ENCODE measurements at places on chromosomes 5 and 9.
A peak's percentile ranks its signal among the peaks of the same experiment; 100 is the strongest.

DNA sequence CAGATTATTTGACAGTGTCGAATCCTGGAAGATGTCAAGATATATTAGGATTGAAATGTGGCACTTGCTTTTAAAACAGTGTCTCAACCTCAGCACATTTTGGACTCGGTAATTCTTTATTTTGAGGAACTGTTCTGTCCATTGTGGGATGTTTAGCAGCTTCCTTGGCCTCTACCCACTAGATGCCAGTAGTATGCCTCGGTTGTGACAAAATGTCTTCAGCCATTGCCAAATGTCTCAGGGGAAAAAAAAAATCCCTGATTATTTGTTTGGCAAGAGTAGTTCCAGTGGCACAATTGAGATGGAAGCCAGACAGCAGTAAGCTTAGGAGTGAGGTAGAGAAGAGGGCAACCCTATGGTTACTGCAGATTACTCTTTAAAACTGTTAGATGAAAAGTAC, 694.5 kb upstream of the RIOK2 start:
- DNase-seq, result no peak

DNA sequence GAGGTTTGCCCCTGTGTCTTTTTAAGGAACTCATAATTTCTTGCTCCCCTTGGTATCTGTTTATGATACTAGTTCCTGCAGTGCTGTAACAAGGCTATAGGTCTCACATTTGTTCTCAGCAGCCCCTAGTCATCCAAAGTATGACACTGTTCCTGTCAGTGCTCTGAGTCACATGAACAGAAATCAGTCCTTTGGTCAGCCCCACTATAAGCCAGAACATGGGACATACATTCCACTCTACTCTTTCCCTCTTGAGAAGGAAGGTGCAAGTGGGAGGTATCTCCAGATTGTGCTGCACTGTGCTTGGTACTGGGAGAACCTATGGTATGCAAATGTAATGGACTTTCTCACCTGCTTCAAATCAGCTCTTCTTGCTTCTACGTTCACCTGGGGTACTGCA, 87.0 kb downstream of the IARS1 start:
- DNase-seq, result peak; percentile 14

DNA sequence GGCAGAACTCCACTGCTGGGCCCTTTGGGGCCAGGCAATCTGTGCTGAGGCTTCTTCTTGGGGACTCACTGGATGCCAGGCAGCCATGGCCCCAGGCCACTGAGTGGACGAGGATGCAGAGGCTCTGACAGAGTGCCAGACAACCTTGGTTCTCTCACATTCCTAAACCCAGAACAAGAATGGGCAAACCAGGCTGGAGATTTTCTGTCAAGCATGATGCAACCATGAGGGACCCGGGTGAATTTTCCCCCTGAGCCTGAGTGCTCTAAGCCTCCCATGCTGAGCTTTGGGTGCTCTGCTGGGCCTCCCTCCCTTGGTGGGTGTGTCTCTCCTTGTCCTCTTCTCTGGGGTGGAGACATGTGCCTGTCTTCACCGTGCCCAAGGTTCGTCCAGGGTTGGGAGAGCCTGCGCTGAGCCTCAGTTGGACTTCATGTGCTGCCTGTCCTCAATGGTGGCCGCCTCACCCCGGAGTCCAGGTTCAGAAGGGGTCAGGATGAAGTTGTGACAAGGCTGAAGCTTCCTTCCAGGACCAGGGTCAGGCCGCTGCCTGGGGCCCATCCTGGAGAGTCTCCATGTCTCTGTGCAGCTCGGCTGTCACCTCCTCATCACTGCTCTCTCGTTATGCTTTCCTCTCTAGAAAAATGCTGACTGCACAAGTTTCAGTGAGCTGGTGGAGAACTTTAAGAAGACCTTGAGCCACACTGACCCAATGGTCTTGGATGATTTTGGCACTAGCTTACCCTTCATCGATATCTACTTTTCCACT, 24.1 kb downstream of the PITX1 start:
- no peak for DNase-seq

- DNase-seq, result peak; percentile 66
Observed at GRCh38 chr9:136438548-136439480, 831 bp downstream of the INPP5E start.

DNA sequence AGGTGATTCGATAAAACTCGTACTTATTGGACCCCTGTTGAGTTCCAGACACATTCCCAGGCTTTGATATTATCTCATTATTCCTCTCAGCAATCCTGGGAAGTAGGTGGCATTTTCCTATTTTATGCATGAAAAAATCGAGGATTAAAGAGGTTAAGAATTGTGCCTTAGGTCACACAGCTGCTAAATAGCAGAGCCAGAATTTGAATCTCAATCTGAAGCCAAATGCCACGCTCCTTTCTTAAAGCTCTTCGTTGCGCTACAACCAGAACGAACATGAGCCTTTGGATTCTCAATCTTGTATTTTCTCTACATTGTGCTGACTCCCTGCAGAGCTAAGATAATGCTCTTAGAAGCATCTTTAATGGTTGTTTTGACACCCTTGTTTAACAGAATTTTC, 527.8 kb upstream of the TLE4 start:
- DNase-seq, result no peak

DNA sequence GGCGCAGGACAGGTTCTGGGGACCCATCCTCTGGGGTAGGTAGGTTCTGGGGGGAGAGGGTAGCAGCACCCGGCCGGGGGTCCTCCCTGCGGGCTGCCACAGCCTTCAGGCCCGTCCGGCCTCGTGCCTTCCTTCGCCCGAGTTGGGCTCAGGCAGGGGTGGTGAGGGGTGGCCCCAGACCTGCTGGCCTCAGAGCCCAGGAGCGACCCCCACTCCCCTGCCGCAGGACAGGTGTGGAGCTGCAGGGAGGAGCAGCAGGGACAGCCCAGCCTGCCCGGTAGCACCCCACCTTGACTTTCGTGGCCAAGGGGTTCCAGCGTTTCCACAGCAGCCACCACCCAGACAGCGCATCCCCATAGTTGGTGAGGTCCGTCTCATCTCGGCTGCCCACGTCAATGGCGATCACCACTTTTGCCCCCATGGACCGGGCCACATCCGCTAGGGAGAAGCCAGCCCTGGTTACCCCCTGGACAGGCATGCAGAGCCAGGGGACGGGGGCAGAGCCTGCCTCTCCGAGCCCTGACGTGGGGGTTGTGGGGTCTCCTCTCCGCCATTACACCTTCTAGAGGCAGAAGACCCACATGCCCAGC, 3.4 kb upstream of the NSMF start:
- no peak for DNase-seq

GRCh38 chr5:81417052-81417451, 23.1 kb upstream of the ACOT12 start:
- no peak for DNase-seq

GRCh38 chr9:35335164-35335563, 154.7 kb upstream of the RUSC2 start:
- DNase-seq, result no peak

DNA sequence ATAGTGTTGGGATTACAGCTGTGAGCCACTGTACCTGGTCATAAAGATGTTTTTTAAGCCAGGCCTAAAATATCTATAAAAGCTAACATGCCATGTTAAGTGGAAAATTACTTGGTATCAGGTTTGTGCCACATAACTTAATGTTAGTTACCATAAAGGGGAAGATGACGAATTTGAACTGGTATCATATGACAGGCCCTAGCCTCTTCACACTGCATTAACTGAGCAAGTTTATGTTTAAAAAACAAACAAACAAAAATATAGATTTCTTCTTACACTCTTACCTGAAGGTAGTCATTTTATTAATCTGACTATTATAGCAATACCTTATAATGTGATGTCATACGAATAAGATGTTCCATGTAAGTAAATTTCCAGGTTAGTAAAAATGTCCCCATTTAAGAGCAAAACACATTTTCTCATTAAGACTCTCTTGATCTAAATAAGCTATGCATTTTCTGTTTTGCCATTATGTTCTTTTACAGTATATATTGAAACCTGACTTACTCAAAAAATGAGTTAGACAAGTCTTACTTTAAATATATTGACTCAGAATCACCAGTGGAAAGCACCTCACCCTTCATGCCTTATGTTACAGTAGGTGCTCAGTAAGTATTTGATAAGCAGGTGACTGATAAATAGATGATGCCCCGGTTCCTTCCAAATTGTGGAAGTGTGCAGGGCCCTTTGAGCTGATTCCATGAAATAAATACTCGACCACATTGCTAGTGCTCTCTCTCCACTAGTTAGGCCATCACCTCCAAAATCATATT, 125.4 kb downstream of the CDC42SE2 start:
- DNase-seq, result no peak

DNA sequence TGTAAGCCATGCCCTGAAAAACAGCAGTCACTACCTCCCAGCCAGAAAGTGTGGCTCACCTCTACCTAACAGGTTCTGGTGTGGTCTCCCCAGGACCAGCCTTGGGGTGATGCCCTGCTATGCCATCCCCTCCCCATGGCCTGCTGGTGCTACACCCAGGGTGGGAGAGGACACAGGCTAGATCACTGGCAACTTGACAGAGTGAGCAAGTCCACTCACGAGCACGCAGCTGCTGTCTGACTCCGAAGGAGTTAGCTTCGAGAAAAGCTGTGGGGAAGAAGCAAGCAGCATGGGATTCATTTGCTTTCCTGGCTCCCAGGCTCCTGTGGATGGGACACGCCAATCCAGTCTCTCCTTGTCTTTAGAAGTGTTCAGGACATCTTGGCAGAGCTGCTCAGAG, 102.2 kb downstream of the COL5A1 start:
- no peak for DNase-seq

- DNase-seq, result no peak
Observed at GRCh38 chr5:95069021-95069420, 215.9 kb downstream of the MCTP1 start.

- DNase-seq, result no peak
Observed at GRCh38 chr5:52876456-52876855, 88.7 kb downstream of the ITGA1 start.

DNA sequence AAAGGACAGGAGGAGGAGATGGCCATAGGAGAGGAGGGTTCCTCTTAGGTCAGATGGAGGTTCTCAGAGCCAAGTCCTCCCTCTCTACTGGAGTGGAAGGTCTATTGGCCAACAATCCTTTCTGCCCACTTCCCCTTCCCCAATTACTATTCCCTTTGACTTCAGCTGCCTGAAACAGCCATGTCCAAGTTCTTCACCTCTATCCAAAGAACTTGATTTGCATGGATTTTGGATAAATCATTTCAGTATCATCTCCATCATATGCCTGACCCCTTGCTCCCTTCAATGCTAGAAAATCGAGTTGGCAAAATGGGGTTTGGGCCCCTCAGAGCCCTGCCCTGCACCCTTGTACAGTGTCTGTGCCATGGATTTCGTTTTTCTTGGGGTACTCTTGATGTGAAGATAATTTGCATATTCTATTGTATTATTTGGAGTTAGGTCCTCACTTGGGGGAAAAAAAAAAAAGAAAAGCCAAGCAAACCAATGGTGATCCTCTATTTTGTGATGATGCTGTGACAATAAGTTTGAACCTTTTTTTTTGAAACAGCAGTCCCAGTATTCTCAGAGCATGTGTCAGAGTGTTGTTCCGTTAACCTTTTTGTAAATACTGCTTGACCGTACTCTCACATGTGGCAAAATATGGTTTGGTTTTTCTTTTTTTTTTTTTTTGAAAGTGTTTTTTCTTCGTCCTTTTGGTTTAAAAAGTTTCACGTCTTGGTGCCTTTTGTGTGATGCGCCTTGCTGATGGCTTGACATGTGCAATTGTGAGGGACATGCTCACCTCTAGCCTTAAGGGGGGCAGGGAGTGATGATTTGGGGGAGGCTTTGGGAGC, 3.1 kb downstream of the EGR1 start:
- DNase-seq, result peak; percentile 39

- DNase-seq, result no peak
Observed at GRCh38 chr5:1030801-1031271, 22.2 kb downstream of the NKD2 start.

DNA sequence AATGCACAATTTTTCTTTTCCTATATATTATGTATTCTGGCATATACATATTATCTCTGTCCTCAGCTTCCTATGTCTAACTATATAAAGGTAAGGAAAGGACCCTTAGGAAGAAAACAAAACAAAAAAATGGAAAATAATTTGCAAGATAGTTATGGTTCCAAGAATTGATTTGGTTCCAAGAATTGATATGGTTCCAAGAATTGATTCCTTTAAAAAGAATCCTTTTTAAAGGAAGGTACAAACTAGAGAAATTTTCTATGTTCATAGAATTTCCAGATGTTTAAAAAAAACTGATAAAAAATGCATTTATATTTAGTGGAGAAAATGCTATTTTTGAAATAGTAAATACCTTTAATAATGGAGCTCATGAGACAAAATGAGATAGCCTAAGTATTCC, 12.1 kb downstream of the LYRM7 start:
- no peak for DNase-seq

GRCh38 chr5:2472670-2473069, 278.8 kb downstream of the IRX2 start:
- DNase-seq, result no peak

DNA sequence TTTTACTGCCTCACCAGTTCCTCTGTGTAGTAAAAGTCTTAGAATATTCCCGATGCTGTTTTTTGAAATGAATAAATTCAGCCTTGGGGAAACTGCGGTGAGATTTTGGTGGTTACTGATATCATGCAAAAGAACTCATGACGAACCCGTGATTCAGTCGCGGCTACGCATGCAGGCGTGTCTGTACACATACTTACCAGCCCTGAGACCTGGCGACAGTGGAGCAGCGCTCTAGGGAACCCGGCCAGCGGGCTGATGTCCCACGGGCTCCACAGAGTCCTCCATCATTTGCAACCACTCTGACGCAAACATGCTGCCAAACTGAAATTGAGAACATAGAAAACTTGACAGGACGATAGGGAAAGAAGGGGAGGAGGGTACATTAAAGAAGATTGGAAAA, 315.6 kb upstream of the DAB2 start:
- no peak for DNase-seq

DNA sequence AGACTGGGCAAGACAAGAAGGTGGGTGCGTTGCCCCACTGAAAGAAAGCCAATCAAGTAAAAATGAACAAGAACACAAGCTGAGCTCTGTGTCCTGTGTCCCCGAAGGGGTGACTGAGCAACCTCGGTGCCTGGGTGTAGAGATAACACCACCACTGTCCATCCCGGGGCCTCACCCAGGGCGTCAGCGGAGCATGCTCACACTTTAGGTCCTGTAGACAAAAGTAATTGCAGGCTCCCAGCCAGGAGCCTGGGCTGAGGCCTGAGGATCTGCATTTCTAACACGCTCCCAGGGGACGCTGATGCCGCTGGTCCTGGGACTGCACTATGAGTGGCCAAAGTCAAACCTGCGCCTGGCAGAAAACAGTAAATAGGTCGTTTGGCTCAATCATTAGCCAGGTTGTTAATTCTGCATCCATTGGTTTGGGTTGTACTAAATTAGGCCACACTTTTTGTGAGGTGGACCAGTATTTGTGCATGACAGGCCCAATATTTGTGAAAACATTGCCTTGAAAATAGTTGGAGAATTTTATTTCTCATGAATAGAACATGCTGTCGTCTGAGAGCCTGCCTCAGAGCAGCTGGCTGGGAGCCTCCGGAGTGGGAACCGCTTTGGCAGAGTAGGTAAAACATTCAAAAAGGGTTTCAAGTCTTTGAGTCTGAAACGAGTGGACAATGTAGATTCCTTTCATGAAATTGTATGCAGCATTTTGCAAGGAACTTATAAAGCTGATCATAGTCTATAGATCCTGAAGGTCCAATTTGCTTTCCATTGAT, 38.3 kb downstream of the ANKRD33B start:
- DNase-seq, result no peak

Measured in NB4 (cell line).